NCI-H1105 (cell line): ENCODE measurements at places on chromosomes 3 and 15.

- no peak for DNase-seq
Observed at GRCh38 chr3:187212705-187213104, 15.4 kb downstream of the RTP1 start.

GRCh38 chr3:29805757-29806156, 524.9 kb downstream of the RBMS3 start:
- no peak for DNase-seq

DNA sequence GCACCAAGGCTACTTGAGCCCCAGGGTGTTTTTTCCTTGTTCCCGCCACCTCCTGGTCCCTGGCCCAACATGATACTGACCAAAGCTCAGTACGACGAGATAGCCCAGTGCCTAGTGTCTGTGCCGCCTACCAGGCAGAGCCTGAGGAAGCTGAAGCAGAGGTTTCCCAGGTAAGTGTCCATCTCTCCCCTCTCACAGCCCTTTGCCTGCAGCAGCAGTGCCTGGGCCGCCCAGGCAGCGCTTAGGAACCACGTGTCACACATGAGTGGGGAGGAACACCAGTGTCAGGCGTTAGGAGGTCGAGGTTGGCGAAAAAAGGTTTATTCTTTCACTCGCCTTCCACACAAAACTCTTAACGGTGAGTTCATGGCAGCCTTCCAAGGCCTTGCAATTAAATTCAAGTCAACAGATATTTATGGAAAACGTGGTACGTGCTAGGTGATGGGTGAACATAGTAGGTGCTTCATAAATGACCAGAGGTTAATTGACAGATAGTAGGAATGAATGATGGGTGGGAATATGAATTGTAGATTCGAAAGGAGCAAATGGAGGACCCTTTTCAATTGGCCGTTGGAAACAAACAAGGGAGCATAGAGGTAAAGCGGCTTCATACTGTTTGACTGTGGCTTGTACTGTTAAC, 486 bp downstream of the CDIN1 start:
- no peak for DNase-seq

- DNase-seq = no peak
Observed at GRCh38 chr15:92812271-92812670, 87.9 kb upstream of the CHD2 start.

DNA sequence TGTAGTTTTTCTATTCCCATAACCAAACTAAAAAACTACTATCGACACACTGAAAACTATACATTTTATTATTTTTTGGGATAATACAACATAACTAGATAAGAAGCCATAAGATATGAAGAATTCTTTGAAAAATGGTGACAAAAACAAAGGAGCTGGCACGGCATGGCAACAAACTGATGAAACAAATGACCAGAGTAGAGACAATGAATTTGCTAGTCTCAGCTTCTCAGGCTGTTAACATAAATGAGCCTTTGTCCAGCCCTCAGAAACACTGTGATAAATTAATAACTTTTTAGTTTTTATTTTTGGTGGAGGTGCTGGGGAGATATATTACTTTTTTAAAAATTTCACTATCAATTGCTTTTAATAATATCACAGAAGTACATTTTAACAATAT, 100.7 kb downstream of the SMARCC1 start:
- DNase-seq = no peak
